Fibroblast of skin of abdomen (primary cell): ENCODE measurements at places on chromosomes 1 and 21.
A peak's percentile ranks its signal among the peaks of the same experiment; 100 is the strongest.

GRCh38 chr1:100523038-100523652, 14.8 kb upstream of the GPR88 start:
- DNase-seq = no peak

DNA sequence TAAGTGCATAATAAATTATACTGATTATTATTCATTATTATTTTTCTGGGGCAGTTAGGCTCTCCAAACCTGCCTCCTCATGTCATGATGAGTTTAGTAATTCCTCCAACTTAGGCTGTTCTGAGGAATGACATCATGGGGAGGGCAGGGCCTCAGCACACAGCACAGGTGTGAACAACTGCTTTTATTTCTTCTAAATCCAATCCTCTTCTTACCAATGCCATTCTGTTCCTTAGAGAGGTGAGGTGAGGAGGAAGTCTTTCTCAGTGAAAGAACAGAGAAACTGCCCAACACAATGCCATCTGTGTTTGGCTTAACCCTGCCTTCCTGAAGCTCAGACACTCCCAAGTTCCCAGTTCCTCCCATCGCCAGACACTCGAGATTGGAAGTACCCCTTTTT, 45.4 kb upstream of the WASF2 start:
- no peak for DNase-seq

- DNase-seq = no peak
Measured at GRCh38 chr1:19484338-19484797, 971 bp downstream of the CAPZB start.

- no peak for DNase-seq
Measured at GRCh38 chr1:182556279-182556678, 32.8 kb downstream of the RNASEL start.

GRCh38 chr1:113266788-113267187, 123.5 kb upstream of the MAGI3 start:
- no peak for DNase-seq

GRCh38 chr1:116273042-116273783, 99.8 kb upstream of the ATP1A1 start:
- DNase-seq = no peak

DNA sequence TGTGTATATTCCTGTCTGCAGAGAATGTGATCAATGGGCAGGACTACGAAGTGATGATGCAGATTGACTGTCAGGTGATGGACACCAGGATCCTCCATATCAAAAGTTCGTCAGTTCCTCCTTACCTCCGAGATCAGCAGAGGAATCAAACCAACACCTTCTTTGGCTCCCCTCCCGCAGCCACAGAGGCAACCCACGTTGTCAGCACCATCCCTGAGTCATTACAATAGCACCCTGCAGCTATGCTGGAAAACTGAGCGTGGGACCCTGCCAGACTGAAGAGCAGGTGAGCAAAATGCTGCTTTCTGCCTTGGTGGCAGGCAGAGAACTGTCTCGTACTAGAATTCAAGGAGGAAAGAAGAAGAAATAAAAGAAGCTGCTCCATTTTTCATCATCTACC, 65.2 kb downstream of the OLFML2B start:
- DNase-seq = peak; percentile 45

GRCh38 chr1:116954440-116954839, 44.7 kb downstream of the PTGFRN start:
- DNase-seq = peak; percentile 22

DNA sequence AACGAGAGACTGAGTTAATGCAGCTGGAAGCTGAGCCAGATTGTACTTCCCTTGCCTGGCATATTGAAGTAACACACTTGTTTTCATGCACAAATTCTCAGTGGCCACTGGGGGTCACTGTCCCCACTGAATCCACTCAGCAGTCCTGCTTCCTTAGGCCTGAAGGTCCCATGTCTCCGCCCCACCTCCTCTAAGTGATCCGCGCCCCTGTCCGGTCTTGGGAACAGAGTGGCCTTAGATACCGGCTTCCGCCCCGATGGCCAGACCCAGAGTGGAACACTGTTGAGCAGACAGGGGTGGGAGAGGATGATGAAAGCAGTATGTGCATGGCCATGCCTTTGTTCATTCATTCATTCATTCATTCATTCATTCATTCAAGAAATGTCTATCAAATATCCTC, 34.8 kb downstream of the CHAF1B start:
- DNase-seq = peak; percentile 84

GRCh38 chr1:212311836-212312497, 26.8 kb downstream of the PPP2R5A start:
- peak; percentile 64 for DNase-seq

DNA sequence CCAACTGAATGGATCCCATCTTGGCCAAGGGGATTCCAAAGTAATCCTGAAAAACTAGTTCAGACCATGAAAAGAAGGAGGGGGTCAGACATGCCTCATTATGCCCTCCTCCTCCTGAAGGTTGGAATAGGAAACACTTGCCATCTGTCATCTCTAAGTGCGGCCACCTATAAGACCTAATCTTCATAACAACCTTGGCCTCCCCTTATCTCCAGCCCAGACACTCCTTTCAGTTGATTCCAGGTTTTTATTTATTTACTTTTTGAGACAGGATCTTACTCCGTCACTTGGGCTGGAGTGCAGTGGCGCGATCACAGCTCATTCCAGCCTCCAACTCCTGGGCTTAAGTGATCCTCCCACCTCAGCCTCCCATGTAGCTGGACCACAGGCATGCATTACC, 19.7 kb downstream of the SNAP47 start:
- DNase-seq = no peak

DNA sequence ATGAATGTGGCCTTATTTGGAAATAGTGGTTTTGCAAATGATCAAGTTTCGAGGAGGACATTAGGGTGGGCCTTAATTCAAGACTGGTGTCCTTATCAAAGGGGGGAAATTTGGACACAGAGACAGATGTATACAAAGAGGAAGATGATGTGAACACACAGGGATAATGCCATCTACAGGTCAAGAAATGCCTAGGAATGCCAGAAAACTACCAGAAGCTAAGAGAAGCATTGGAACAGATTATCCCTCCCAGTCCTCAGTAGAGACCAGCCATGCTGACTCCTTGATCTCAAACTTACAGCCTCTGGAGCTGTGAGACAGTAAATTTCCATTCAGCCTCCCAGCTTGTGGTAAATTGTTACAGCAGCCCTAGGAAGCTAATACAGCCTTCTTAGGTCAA, 151.4 kb downstream of the PTGER3 start:
- no peak for DNase-seq
